Large intestine (tissue), 12 donors: ENCODE measurements at places on chromosomes 12 and 14. TPM values are rescaled to one million over a fixed set of nuclear protein-coding genes. Genes with fewer than 3 reads are reported as not detected.

TAS2R7 gene
- not detected for polyA plus RNA-seq

CLEC1A gene
- polyA plus RNA-seq = 2.5 TPM

TAS2R42 gene
- 0.06 TPM for polyA plus RNA-seq

ANO2 gene
- polyA plus RNA-seq = 2.7 TPM

TSPAN11 gene
- polyA plus RNA-seq = 8.4 TPM

VDR gene
- 11.3 TPM for polyA plus RNA-seq

GRCh38 chr12:21296751-21297406 lies 37.8 kb downstream of the SLCO1A2 start:
- no peak for DNase-seq
- H3K27me3 ChIP-seq = no peaks in the 10 kb centered on the region
- H3K36me3 ChIP-seq = no peaks in the 10 kb centered on the region
- no peaks in the 10 kb centered on the region for H3K4me1 ChIP-seq
- H3K4me3 ChIP-seq = no peak overlapping the region

GRCh38 chr14:92527721-92528120 lies 14.1 kb downstream of the RIN3 start:
- H3K4me1 ChIP-seq = no peaks in the 10 kb centered on the region
- H3K27me3 ChIP-seq = no peaks in the 10 kb centered on the region
- no peak overlapping the region for H3K27ac ChIP-seq
- H3K4me3 ChIP-seq = no peak overlapping the region

GRCh38 chr14:90355540-90356518 lies 24.1 kb upstream of the NRDE2 start:
- H3K27me3 ChIP-seq = no peaks in the 10 kb centered on the region
- peaks cover 24% of the 10 kb centered on the region for H3K4me1 ChIP-seq
- H3K36me3 ChIP-seq = no peaks in the 10 kb centered on the region
- H3K4me3 ChIP-seq = no peak overlapping the region

DNA sequence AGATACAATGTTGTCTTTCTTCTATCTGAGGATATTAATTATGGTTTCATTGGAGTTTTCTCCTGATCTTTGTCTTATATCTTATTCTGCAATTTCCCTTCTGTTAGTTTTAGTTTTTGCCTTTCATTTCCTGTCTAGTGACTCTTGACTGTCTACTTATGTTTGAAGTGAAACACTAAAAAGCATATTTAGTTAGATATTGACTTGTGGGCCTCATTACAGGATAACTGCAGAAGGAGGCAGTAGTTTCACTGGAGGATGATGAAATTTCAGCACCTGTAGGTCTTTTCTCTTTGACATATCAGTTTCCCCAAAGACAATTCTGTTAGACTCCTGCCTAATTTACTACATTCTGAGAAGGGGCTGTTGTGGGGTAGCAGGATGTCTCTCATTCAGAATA lies 97.5 kb upstream of the NEDD1 start:
- H3K4me3 ChIP-seq = no peak overlapping the region
- H3K4me1 ChIP-seq = no peaks in the 10 kb centered on the region
- no peak overlapping the region for H3K27ac ChIP-seq
- DNase-seq = no peak
- no peaks in the 10 kb centered on the region for H3K36me3 ChIP-seq

DNA sequence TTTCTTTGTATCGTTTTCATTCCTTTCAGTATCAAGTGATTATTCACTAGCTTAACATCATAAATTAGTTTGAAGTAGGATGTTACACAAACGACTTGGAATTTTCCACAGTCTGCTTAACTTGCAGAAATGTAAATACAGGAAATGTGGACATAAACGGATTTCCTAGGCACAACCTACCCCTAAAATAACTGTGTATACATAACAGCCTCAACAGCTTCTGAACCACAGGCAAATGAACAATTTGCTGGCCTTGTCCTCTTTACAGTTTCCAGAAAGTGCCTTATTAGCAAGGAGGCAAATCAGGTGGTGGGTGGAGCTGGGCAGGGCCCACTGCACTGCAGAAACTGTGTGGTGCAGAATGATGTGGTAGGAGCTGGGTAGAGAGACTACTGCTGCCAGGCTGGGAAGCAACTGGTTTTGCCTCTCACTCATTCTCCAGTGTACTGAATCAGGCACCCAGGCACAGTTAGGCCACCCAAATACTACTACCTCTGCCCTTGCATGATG lies 14.1 kb downstream of the DRAM1 start:
- H3K36me3 ChIP-seq = no peaks in the 10 kb centered on the region
- no peaks in the 10 kb centered on the region for H3K27me3 ChIP-seq

- H3K27me3 ChIP-seq = peaks cover 2% of the 10 kb centered on the region
- H3K27ac ChIP-seq = no peak overlapping the region
- no peak overlapping the region for H3K4me3 ChIP-seq
These were observed 190.0 kb upstream of the C14orf180 start for GRCh38 chr14:104389326-104390220.

DNA sequence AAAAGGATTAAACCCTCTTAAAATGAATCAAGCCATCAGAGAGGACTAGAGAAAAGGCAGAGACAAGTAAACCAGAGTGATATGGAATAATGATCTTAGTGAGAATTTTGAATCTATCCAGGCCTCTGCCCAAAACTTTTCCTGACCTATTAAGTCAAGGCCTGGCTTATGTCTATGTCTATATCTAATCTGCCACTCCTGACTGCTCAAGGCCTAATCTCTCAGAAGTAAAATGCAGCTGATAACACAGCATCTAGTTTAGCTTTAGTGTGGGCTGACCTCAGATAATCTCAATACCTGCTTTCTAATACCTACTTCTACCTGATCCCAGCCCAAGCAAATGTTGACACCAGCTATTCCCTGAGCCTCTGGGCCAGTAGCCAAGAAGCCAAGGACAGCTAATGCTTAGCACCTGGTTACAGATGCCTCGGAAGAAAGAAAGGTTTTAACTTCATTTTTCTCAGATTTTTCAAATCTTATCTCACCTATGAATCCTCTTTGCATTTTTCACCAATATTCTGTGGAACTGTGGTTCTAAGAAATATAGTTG lies 1472.5 kb upstream of the SEL1L start:
- H3K27ac ChIP-seq = no peak overlapping the region
- H3K4me3 ChIP-seq = no peak overlapping the region
- H3K27me3 ChIP-seq = no peaks in the 10 kb centered on the region

DNA sequence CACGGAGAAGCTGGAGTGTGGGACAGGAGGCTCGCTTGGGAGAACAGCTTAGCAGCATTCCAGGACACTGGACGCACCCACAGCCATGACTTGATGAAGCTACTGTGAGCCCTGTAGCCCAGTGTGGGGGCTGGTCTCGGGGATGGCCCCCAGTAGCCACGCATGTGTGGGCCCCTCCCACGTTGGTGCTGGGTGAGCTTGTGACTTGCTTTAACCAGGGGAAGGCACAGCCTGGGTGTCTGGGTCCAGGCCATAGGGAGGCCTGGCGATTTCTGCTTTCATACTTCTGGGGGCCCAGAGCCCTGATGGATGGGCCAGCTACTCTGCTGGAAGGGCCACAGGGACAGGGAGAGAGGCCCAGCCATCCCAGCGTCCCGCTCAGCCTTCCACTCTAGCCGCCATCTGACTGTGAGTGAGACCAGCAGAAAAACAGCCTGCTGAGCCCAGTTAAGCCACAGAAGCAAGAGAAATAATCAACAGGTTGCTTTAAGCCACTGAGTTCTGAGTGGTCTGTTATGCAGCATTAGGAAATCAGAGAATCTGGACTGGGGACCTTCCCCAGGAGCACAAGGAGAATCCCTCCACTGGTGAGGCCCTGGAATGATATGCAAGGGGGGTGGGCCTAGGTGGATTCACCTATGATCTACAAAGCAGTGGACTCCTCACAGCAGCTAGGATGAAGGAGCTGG lies 16.1 kb downstream of the DIO3 start:
- peaks cover 3% of the 10 kb centered on the region for H3K27me3 ChIP-seq
- DNase-seq = no peak
- H3K4me1 ChIP-seq = no peaks in the 10 kb centered on the region

DNA sequence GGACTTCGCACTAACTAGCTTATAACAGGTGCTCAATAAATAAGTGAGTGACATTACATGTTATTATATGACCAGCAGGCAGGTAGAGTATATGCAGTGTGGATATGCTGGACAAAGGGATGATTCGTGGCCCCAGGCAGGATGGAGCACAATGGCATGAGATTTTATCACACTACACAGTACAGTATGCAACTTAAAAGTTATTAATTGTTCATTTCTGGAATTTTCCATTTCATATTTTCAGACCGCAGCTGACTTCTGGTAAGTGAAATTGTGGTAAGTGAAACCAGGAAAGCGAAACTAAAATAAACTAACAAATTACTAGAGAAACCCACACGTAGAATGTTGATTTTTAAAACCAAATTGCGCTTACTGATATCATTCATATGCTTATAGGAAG lies 3.3 kb downstream of the PARP11 start:
- H3K27ac ChIP-seq = peak overlapping the region; percentile 27
- H3K4me3 ChIP-seq = no peak overlapping the region
- H3K27me3 ChIP-seq = no peaks in the 10 kb centered on the region
- no peaks in the 10 kb centered on the region for H3K36me3 ChIP-seq

GRCh38 chr14:50260511-50260910 lies 29.1 kb upstream of the SOS2 start:
- H3K27ac ChIP-seq = no peak overlapping the region
- no peak overlapping the region for H3K4me3 ChIP-seq
- H3K27me3 ChIP-seq = no peaks in the 10 kb centered on the region
- no peaks in the 10 kb centered on the region for H3K4me1 ChIP-seq
